ENCODE measurements at places on chromosomes 2 and 18.

- DNase-seq, result no peak
Observed at GRCh38 chr2:46806526-46806925, 109.1 kb downstream of the MCFD2 start.

DNA sequence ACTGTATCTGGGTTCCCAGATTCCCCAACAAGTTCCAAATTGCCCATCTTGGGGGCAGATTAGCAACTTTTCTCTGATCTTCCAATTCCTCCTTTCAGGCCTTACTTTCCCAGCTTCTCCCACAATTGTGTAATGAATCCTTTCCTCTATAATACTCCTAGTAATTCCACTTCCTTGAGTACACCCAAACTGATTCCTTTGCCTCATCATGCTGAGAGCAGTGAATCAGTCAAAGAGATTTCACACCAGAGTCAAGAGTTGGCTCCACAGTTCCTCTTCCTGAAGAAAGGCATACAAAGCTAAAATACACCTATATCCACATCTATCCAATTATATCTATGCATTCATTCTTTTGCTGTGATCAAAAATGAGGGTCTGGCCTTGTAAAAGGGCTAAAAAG is 28.6 kb upstream of the DAPL1 start:
- DNase-seq, result no peak

DNA sequence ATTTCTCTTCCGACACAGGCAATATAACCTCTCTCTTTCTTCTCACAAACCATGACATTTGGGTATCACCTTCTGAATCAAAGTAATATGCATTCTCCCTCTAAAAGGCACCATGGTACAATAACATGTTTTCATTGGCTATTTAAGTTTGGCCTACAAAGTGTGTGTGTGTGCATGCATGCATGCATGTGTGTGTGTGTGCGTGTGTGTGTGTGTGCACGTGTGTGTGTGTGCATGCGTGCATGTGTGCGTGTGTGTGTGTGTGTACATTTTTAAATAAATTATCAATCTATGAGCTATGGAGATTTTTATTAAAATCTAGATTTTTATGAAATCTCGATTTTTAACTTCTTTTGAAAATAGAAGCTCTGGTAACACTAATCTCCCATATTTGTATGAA is 745.3 kb upstream of the ZEB2 start:
- no peak for DNase-seq

GRCh38 chr2:133434959-133435668 is 133.1 kb downstream of the NCKAP5 start:
- no peak for DNase-seq

- DNase-seq, result no peak
Observed at GRCh38 chr2:13109516-13109915, 392.8 kb downstream of the TRIB2 start.

DNA sequence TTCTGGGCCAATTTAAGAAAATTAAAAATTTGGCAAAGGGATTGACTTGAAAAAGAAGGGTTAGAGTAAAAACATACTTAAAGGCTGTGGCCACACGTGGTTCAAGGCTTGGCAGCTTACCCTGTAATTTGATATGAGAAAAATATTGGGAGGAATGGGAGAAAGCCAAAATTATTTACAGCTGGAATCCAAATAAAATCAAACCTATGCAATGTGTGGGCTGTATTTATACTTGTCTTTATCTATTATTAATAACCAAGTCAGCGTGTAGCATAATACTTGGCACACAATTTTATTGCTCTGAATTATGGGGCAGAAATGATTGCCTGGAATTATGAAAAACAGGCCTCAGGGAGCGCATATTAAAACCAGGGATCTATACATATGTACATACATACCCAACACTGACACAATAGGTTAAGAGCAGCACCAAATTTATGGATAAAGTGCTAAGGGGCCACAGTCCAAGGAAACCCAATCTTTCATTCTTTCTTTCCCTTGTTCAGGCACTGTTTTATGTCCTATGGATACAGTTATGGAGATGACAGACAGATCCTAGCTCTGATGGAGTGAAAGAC is 35.6 kb downstream of the FAM124B start:
- DNase-seq, result no peak

GRCh38 chr2:119469661-119470297 is 38.1 kb downstream of the TMEM37 start:
- no peak for DNase-seq

DNA sequence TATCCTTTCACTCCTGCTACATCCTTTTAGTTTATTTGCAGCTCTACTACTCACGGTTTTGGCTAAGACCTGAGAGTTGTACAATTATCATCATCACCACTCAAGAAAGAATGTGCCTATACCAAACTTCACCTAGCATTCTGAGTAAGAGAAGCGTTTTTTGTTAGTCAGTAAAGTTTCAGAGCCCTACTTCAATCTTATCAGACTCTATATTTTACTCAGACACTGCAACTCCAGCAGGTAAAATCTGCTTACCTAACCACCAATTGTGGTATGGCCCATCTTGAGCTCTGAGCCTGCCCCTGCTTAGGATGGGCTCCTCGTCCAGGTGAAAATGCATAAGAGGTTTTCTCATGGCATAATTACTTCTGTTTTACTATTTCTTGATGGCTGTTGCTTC is 37.1 kb downstream of the ICOS start:
- no peak for DNase-seq

DNA sequence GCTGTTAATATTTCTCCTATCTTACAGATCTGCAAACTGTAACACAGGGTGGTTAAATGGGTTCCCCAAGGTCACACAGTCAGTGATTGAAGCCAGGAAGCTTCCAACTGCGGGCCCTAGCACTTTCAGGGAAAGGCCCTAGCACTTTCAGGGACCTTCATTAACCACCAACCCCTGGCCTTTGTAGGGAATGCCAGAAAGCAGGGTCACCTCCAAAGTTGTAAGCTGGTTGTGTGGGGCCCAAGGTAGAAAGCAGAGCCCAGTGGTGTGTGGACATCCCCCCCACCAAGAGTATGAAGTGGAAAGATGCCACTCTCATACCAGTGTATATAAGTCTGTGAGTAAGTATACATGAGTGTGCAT is 4.4 kb downstream of the DLX2 start:
- DNase-seq, result no peak

DNA sequence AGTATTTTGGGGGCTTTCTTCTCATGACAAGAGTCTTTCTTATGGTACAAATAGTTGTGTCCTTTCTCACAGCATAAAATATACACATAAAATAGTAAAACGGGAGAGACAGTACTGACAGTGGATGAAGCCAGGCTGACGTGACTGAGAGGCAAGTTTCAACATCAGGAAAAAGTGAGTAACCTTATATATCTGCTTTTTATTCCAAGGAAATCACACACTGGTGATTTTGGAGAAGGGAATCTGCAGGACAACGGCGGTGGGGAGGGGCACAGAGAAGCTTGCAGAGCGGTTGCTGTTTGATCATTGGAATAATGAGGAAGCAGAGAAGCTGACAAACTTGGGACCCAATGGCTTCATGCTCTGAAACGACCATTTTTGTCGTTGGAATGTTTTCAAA is 130.6 kb upstream of the ZNF236 start:
- no peak for DNase-seq

- no peak for DNase-seq
Observed at GRCh38 chr18:63676526-63677323, 15.0 kb upstream of the SERPINB3 start.

DNA sequence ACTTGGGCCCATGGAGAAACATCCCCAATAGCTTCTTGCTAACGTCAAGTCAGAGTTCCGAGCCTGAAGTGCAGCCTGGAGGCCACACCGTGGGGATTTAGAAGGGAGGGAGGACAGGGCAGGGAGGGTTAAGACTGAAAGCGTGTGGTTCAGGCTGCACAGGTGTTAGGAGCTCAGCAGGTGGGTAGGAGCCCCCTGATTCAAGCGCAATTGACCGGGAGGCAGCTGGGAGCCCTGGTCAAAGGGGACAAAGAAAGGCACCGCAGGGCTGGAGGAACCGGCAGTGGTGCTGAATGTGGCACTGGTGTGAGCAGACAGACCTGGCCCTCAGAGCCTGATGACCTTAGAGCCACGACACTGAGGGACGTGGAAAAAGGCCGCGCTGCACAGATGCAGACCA is 149.6 kb downstream of the TMEM18 start:
- no peak for DNase-seq

- DNase-seq, result no peak
Observed at GRCh38 chr2:239605976-239606375, 205.2 kb upstream of the HDAC4 start.

- DNase-seq, result no peak
Observed at GRCh38 chr18:47507651-47508050, 256.2 kb upstream of the SKOR2 start.

DNA sequence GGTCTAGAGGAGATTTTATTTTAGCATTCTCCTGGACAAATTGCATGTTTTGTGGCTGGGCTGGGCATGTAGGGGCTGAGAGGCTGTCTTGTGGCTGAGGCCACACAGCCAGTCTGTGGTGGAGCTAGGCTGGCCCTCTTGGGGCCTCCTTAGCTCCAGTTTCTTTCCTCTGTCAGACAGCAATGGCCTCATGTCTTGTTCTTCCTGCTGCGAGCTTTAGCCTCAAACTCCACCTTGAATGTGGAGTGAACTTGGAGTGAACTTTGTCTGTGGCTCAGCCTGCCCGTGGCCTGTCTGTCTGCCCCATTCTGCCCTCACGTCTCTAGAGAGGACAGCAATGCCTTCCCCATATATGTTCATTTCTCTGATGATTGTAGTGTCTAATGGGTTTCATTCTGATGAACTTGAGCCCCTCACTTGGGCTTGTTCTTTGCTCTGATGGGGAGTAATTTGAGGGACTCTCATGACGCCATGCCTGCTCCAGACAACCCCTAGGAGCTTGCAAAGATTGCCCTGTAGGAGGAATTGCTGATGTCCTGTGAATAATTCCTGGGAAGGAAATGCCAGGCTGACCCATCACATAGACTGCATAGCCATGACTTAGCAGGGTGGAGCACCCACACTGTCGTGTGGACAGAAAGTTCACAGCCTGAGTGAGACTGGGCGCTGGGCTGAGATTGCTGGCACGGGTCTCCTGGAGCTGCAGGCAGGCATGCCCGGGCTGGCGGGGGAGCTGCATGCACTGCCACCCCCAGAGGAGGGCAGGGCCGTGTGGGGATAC is 42.6 kb downstream of the ASAP2 start:
- DNase-seq, result no peak

- DNase-seq, result no peak
Observed at GRCh38 chr2:178066324-178066723, 6.3 kb downstream of the PDE11A start.

- no peak for DNase-seq
Observed at GRCh38 chr2:136151021-136151971, 33.3 kb upstream of the CXCR4 start.

DNA sequence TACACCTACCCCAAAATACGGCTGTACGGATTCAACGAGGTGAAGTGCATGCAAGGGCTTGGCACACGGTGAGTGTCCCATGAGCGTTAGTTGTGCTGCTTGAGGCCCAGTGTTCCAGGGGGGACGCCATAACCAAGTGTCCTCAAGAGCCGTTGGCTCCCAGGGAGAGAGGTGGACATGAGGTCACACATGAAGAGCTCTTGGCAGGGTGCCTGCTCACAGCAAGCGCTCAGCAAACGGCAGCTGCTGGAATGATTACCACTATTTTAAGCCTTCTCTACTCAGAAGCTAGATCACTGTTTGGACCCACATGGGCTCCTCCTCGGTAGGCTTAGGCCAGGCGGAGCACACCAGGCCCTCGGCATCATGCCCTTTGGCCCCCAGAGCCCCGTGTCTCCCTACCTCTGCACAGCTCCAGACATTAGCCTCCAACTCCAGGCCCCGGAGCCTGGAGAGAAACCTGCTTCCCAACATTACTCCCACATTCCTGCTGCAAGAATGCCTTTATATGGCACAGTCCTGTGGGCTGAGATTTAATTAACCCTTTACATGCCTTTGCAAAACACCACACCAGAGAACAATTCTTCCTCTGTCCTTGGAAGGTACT is 68.4 kb upstream of the PPP1CB start:
- no peak for DNase-seq

- DNase-seq, result no peak
Observed at GRCh38 chr2:220276741-220277444, 649.5 kb downstream of the SLC4A3 start.

DNA sequence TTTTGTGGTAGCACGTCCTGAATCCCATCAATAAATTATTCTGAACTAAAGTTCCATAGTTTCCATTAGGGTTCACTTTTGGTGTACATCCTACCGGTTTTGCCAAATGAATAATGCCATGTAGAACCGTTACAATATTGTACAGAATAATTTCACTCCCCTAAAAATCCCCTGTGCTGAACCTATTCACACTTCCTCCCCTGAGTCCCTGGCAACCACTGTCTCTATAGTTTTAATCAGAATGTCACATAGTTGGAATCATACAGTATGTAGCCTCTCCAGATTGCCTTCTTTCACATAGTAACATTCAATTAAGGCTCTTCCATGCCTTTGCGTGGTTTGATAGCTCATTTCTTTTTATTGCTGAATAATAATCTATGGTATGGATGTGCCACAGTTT is 9.6 kb upstream of the CASP8 start:
- no peak for DNase-seq

DNA sequence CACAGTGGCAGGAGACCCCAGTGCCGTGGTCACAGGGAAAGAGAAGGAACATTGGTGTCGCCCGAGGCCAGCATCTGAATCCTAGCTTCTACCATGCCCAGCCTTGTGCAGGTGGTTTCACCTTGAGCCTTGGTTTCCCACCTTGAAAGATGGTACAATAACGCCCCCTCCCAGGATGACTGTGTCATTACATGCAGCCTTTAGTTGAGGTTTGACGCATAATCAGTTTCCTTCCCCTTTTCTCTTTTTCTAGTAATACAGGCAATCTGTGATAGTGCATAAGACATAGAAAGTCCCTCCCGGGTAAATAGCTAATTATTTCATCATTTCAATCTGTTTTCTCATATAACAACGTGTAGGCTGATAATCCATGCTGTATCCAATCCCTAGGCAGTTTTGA is 29.8 kb upstream of the ZNF407 start:
- no peak for DNase-seq

- DNase-seq, result no peak
Observed at GRCh38 chr2:101887328-101887727, 104.4 kb upstream of the IL1R2 start.

DNA sequence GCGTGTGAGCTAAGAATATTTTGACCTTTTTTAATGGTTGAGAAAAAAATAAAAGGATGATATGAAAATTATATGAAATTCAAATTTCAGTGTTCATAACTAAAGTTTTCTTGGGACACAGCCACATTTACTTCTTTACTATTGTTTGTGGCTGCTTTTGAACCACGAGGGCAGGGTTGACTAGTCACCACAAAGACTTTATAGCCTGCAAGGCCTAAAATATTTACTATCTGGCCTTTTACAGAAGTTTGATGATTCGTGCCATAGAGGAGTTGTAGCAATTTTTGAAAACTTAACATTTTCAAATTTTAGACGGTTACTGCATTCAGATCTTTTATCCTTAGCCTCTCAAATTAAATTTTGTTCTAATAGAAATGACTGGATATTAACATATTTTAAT is 69.9 kb downstream of the LIMS1 start:
- no peak for DNase-seq

GRCh38 chr2:113376913-113377445 is 60.5 kb upstream of the ZNG1B start:
- DNase-seq, result no peak

Measured in stimulated activated CD8-positive, alpha-beta memory T cell treated with anti-CD3 and anti-CD28 coated beads, Interleukin-7, amount 100 ng/mL, for 1 hour (primary cell).